ENCODE measurements at places on chromosomes 3 and 15.

DNA sequence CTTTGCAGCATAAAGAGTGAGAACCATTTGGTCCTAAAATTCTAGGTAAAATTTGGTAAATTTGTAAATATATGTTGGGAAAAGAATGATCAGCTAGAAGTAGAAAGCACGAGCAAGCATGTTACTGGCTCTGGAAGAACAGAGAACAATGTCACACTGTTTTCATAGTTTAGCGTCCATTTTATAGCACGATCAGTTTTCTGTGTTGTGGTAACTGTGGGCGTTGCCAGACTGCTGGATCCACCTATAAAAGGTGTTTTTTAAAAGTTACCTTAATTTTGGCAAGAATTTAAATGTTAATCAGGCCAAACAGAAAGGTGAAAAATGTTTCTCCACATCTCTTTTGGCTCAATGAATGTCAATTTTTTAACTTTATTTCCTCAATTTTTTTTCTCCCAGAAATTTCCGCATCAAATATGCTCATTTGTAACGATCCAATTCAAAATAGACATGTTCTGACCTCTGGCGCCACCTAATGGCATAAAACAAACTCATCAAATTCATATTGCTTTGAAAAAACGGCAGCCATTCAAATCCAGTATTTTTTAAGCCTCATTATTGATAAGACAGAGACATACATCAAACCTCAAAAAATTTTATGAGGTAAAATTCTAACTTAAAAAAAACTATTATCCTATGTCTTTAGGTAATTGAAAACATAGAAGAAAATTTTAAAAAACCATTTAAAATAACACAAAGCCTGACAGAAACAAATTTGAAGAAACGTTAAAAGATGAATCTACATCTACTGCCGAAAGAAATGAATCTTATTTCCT, 5.5 kb upstream of the GP5 start:
- no peak for DNase-seq

DNA sequence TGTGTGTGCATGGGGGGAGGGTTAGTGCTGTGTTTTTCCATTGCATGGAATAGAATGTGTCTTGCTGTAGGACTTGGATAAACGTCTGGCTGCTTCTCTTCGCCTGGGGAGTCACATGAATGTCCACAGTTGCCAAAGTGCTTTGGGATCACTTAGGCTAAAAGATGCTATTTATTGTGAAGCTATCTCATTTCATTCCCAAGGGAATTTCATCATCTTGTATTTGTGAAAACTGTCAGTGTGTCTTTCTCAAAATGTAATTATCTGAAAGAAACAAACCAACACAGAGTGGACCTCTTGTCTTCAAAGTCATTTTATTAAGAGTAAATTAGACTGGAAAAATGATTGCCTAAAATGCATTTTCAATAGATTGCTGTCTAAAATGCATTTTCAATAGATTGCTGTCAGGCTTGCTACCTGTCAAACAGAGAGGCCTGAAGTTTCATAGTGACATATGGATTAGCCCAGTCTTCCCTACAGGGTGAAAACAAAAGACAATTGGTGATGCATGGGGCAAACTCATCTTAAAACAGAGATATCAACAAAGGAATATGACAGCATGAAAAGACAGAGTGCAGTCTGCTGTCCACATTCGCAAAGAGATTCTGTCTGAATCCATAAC, 117.1 kb upstream of the GOLIM4 start:
- no peak for DNase-seq

DNA sequence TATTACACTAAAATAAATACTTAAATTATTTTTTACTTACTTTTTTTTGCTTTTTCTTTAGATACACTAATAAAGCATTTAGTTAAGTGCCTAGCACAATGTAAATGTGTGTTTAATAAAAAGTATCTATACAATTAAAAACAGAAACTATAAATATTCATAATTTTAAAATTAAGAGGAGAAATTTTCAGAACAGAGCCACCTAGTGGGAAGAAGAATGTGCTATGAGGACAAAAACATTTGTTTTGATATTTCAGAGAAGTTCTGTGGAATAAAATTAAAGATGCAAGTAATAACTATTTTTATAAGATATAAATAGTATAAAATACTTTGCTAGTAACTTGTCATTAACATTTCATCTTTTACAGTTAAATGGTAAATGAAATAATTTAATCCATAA, 33.6 kb upstream of the PLSCR5 start:
- DNase-seq = no peak

DNA sequence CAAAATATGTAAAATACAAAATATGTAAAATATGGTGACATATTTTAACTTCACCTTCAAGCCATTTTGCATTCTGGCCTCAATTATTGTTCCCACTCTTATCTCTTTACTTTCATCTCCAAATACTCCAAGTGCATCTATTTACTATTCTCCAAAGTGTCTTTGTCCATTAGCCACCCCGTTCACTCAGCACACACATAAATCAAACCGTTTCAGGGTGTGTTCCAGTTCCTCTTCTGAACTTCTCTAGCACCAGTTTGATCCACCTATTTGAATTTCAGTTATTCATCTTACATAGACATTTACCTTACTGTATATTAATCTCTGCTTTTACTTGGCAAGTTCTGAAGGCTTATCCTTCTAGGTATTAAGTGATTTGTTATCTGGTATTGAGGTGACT, 45.1 kb downstream of the SGO1 start:
- DNase-seq = no peak

DNA sequence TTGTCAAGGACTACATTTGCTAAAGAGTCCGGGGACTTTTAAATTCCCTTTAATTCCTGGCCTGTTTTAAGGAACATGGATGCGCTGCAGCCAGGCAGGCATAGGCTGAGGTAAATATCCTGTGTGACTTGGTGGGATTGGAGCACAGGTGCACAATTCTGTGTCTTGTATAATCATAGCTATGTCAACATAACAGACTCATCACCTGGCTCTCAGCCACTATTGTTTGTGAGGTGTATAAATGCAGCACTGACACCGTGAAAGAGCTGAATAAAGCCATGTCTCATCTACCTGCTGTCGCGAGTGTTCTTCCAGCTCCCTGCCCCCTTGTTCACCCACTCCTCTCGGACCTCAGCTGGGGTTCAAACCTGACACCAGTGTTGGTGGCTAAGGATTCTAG, 109.7 kb downstream of the MFSD1 start:
- DNase-seq = no peak

DNA sequence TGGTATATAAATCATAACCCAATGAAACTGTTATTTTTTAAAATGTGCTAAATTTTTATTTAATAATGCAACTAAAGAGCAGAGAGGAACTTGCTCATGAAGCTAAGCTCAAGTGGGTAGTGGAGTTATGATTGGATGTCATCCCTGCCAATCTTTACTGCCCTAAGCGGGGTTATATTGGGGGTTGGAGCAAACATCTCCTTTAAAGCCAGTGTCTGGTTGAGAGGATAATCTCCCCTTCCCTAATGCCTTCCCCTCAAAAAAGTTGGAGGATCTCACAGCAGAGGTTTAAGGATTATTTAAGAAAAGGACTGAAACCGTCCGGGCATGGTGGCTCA, 32.1 kb upstream of the CLASP2 start:
- DNase-seq = no peak

- no peak for DNase-seq
These were observed 1.1 kb upstream of the SSUH2 start for GRCh38 chr3:8645712-8646111.

DNA sequence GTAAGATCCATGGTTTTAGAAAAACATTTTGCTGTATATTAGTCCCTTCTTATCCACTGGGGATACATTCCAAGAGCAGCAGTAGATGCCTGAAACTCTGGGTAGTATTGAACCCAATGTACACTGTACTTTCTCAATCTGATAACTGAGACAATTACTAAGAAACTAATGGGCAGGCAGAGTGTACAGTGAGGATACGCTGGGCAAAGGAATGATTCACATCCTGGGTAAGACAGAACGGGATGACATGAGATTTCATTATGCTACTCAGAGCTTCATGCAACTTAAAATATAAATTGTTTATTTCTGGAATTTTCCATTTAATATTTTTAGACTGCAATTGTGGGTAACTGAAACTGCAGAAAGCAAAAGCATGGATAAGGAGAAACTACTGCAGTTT, 46.2 kb upstream of the TEX55 start:
- no peak for DNase-seq

DNA sequence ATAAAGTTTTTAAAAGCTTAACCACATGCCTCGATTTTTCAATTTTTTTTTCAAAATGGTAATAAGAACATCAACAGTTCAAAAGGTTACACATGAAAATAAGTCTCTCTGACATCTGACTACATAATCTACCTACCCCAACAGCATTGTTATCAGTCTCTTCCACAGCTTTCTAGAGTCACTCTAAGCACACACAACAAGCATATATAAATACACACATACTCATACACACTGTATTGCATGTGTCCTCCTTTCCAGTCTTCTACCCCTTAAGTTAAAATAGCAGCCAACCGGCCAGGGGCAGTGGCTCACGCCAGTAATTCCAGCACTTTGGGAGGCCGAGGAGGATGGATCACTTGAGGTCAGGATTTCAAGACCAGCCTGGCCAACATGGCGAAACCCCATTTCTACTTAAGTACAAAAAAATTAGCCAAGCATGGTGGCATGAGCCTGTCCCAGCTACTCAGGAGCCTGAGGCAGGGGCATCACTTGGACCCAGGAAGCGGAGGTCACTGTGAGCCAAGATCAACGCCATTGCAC, 12.2 kb downstream of the TBL1XR1 start:
- no peak for DNase-seq

DNA sequence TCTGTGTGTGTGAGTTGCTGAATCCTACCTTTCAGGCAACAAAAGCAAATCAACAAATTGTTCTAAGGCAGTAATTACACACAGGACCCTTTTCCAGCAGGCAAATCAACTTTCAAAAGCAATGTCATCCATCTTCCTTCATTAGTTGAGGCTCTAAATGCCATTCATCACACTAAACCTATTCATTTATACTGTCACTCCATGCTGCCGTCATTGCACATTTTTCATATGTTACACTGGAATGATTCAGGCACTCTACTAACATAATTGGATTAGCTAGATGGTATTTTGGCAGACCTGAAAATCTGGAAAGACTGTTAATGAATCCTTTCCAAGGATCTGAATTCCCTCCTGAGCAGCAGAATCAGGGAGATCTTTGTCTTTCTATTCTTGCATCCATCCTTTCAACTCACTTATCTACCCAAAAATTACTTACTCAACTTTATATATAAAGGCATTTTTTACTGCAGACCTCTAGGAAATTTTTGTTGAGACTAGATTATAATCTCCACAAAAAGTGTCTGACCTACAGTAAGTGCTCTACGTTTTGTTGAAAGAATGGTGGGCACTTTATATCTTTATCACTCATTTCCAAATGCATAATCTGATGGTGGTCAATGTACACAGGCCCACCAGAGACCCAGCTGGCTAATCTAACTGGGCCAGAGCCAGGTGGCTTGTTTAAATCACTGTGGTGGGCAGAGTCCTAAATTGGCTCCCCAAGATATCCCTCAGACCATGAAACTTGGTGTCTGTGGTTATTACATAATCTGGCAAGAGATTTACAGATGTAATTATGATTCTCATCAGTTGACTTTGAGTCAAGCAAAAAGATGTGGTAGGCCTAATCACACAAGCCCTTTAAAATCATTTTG, 25.0 kb downstream of the MIX23 start:
- no peak for DNase-seq

DNA sequence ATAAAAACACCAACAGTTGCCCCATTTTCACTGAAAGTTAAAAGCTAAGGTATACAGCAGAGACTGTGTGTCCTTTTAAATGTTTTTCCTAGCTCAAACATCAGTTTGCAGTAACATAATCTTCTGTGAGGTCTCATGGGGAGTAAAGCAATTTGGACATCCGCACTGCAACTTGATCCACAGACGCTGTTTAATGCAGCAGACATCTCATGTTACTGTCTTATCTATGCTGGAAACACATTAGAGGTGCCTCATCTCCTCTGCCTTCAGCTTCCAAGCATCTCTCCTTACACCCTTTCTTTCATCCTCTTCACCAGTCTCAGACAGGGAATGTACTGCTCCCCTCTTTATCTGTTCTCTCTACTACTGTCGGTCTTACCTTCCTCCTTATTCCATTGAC, 53.7 kb upstream of the ATP11B start:
- DNase-seq = peak; percentile 13

GRCh38 chr3:166897811-166898210, 482.3 kb downstream of the ZBBX start:
- DNase-seq = peak; percentile 15

- no peak for DNase-seq
These were observed 84.3 kb upstream of the SPATA16 start for GRCh38 chr3:173225351-173225750.

GRCh38 chr15:41554915-41555314, 4.1 kb upstream of the TYRO3 start:
- no peak for DNase-seq

DNA sequence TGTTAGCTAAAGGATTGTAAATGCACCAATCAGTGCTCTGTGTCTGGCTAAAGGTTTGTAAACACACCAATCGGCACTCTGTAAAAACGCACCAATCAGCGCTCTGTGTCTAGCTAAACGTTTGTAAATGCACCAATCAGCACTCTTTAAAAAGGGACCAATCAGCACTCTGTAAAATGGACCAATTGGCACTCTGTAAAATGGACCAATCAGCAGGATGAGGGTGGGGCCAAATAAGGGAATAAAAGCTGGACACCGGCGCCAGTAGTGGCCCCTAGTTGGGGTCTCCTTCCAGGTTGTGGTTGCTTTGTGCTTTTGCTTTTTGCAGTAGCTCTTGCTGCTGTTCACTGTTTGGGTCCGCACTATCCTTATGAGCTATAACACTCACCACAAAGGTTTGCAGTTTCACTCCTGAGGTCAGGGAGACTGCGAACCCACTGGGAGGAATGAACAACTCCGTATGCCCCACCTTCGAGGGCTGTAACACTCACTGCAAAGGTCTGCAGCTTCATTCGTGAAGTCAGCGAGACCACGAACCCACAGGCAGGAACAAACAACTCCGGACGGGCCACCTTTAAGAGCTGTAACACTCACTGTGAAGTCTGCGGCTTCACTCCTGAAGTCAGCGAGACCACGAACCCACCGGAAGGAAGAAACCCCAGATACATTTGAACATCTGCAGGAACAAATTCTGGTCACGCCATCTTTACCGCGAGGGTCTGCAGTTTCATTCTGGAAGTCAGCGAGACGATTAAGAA, 1.1 kb upstream of the SUCLG2 start:
- DNase-seq = no peak

DNA sequence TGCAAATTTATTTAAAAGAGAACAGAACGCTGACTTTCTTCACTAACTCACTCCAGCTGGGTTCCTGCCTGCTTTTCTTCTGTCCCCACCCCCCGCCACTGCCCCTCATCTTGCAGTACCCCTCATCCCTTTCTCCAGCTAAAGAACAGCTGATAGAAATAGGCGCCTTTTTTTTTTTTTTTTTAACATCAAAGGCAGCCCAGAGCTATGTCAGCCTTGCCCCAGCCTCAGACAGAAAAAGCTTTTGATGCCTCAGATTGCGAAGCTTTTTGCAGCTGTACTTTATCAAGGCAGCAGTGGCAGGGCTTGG, 1.8 kb downstream of the CADPS start:
- no peak for DNase-seq
